ENCODE measurements at places on chromosomes 5 and 9.

GRCh38 chr9:32371279-32371678, 13.2 kb upstream of the ACO1 start:
- no peak for DNase-seq

- DNase-seq: no peak
Observed at GRCh38 chr9:15965246-15965745, 412.5 kb downstream of the CCDC171 start.

- DNase-seq: no peak
Observed at GRCh38 chr5:173778784-173779304, 109.3 kb upstream of the CPEB4 start.

DNA sequence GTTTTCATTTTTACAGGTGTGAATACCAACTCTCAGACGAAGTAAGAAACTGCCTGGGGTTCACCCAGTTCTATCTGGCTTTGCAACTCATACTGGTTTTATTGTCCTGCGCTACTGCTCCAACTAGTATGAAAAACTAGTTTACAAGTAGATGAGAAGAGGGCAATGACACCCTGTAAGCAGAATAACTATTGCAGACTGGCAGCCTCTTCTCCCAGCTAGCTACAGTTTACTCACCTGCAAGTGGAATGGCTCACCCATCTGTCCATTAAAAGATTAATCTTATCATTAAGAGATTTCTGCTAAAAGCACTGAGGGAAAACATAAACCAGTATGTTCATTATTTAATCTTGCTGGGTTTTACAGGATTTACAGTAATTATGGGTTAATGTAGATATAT, 113.4 kb downstream of the FRMD3 start:
- DNase-seq: no peak

DNA sequence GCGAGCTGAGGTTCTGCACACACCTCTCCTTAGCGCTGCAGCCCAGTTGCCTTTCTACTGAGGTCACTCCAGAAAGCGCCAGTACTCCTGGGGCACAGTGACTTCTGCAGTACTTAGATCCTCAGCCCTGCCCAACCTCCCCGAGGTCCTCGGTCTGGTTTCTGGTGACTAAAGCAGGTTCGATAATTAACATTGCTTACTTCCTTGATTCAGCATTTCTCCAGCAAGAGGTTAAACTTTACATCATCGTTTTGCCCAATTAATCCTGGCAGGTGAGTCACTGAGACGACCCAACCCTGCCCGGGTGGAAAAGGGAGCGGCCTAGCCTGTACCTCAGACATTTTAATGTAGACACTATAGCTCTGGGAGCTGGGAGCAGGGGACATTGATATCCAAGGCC, 77.6 kb downstream of the PLAC8L1 start:
- no peak for DNase-seq

DNA sequence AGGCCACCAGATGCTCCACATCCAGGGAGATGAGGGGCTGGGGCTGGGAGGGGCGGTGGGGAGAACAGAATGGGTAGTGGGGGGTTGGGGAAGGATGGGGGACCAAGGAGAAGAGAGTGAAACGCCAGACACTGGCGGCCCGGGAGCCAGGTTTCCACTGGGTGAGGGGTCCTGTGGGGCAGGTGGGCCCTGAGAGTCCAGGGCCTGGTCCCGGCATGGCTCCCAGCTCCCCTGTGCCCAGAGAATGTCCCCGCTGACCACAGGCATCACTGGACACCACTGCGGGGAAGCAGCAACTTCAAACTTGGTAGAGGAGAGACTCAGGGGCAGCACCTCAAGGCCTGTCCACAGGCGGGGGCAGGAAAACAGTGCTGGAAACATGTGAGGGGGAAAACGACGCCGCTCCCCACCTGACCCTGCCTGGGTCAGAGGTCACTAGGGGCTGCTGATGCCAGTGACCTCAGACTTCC, 13.2 kb downstream of the NINJ1 start:
- DNase-seq: no peak

GRCh38 chr5:137599457-137599856, 100.3 kb upstream of the SPOCK1 start:
- no peak for DNase-seq

DNA sequence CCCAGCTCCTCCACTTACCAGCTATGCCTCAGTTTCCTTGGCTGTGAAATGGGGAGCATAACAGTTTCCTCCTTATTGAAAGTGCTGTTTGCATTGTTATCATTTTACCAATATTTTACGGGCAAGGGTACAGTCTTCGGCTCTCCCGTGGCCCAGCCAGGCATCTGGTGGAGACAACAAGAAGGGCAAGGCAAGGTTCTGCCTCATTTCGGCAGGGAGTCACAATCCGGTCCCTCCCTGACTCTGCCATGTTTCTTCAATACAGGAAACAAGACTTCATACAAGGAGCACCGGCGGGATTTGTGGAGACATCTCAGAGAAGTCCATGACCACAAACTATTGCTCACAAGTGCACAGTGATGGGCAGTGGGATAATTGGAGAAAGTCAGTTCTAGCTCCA, 174.0 kb downstream of the FGF18 start:
- no peak for DNase-seq

GRCh38 chr5:113663879-113664541, 150.5 kb downstream of the YTHDC2 start:
- no peak for DNase-seq

- no peak for DNase-seq
Observed at GRCh38 chr9:131348631-131349521, 45.0 kb upstream of the PRRC2B start.

GRCh38 chr5:172751761-172752510, 19.1 kb downstream of the DUSP1 start:
- DNase-seq: no peak

GRCh38 chr9:29588361-29588760, 2015.1 kb upstream of the C9orf72 start:
- DNase-seq: no peak

DNA sequence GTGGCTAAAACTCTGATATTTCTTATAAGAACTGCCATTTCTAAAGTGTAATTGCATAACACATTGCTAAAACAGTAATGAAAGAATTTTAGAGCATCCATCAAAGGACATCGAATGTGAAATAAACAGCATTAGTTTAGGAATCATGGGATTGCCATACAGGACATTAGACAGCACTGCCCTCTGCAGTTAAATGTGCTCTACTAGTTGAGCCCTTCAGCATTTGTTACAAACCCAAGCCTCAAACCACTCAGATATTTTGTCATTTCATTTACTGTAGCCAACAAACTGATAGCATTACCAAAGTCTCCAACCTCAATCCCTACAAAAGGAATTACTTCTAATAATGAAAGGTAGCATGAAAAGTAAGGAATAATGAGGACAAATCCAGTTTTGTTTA, 116.8 kb upstream of the COX7C start:
- DNase-seq: no peak

DNA sequence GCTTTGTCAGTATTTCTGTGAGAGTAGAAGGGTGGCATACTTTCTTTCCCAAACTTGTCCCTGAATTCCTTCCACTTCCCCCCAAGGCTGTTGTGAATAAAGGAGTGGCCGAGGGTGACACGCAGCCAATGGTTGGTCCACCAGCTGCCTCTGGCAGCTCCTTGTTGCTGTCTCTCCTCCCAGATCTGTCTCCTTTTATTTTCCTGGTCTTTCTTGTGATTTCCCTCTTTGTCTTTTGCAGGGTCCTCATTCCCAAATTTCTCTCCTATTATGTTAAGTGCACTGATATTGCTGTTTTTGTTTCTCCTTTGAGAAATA, 137.5 kb upstream of the HMHB1 start:
- DNase-seq: no peak

DNA sequence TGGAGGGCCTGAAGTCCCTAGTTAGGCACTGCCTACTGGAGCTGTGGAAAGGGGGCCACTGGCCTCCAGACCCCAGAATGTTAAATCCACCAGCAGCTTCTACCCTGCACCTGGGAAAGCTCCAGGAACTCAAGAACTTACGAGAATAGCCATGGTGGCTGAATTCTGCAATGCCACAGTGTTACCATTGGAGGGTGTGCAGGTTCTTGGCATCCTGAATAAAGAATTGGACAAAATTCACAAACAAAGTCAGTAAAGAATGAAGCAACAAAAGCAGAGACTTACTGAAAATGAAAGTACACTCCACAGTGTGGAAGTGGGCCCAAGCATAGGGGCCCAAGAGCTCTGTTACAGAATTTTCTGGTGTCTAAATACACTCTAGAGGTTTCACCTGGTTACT, 107.0 kb downstream of the PRDM9 start:
- DNase-seq: no peak

DNA sequence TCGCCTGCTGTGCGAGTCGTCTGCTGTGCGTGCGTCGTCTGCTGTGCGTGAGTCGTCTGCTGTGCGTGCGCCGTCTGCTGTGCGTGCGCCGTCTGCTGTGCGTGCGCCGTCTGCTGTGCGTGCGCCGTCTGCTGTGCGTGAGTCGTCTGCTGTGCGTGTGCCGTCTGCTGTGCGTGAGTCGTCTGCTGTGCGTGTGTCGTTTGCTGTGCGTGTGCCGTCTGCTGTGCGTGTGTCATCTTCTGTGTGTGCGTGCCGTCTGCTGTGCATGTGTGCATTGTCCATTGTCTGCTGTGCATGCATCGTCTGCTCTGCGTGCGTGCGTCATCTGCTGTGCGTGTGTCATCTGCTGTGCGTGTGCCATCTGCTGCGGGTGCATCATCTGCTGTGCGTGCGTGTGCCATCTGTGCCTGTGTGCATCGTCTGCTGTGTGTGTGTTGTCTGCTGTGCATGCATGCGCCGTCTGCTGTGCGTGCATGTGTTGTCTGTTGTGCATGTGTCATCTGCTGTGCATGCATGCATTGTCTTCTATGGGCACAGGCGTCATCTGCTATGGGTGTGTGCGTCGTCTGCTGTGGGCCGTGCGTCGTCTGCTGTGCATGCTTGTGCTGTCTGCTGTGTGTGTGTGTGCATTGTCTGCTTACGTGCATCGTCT, 68.6 kb upstream of the IRX4 start:
- DNase-seq: no peak

- DNase-seq: no peak
Observed at GRCh38 chr9:27489087-27489876, 34.8 kb upstream of the IFNK start.

GRCh38 chr5:179264053-179264782, 81.0 kb downstream of the ADAMTS2 start:
- DNase-seq: no peak

GRCh38 chr5:17433406-17433805, 64.6 kb upstream of the TAF11L2 start:
- no peak for DNase-seq

DNA sequence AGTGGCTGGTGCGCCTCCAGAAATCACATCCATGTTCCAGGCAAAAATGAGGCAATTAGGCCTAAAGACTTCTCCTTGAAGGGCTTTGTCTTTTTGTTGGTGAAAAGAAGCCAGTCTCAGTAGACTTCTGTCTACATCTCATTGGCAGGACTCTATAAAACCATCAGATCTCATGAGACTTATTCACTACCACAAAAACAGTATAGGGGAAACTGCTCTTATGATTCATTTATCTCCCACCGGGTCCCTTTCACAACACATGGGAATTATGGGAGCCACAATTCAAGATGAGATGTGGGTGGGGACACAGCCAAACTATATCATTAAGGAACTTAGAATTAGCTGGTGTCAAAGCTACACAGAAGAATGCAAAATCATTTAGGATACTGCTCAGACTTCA, 77.7 kb upstream of the SNX2 start:
- DNase-seq: no peak

DNA sequence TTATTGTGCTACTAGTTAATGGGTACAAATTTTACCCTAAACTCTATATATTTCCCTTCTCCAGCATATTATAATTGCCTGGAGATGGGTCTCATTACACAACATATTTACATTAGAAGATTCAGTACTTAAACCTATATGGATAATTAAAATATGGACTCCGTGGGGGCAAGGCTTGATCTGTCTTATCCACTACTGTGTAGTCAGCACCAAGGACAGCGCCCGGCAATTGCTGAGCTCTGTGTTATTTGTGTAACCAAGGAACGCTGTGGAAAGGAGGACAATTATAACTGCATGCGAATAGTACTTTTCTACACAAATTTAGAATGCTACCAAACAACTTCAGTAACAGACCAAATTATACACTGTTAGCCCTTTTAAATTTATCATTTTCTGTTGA, 77.7 kb downstream of the DNAH5 start:
- no peak for DNase-seq

DNA sequence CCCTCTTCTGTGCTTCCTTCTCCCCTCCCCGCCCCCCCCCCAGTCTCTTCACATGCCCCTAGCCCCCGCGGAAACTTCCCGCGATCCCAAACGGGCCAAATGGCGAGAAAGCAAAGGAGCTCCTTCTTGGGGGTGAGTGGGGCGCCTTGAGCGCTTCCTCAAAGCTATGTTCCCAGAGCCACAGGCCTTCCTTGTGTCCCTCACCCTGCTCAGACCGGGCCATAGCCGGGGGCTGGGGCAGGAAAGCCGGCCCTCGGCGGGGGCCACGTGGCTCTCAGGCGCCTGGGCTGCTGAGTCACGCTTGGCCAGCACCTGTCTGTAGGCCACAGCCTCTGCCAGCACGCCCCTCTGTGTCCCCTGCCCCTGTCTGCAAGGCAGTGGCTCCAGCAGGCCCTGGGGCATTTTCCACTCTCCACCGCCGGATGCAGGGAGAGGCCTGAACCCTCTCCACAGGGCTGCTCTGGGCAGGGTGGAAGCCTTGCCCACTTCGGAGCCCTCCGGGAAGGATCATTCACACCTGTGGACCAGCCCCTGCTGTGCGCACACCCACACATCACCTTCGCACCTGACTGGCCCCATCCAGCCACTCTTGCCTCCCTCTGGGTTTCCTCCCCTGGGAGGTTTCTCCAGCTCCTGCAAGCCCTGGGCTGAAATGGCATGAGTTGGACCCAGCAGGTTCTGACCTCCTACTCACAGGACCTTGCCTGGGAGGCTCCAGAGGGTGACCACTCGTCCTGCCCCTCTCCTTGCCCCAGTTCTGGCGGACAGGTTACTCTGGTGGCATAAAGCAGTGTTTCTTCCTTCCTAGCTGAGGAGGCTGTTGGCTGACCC, 1.2 kb upstream of the SQSTM1 start:
- peak; percentile 40 for DNase-seq
